ENCODE measurements at places on chromosomes 4 and X.

DNA sequence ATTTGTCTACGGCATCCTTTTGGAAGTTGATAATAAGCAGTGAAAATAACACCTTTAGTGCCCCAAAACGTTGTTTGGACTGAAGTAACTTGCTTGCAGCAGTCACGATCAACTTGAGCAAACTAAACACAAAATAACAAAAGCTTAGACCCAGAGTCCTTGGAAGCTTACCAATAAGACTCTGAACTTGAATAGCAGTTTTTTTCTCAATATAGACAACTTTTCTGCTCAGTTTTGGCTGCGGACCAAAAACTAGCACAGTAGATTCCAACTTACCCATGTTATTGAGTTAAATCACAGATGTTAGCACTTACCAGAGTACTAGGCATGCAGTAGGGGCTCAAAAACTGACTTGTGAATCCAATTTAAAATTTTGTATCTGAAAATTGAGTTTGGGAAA is 746.9 kb downstream of the PCDH19 start:
- no peak for DNase-seq

DNA sequence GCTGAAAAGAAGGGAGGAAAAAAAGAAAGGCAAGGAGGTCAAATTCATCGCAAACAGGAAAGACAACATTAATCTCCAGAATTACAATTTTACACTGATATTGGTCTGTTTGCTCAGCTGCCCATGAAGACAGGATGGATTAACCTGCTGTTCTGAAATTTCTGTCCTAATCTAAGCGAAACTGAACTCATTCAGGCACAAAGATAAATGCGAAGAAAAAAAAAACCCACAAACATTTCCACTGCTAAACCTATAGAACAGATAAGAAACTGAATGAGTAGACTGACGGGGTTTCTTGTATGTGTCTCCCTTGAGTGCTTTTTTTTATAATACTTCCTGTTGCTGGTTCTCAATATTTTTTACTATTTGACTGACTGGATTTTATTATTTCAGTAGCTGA is 251.8 kb upstream of the FTHL17 start:
- DNase-seq, result no peak

DNA sequence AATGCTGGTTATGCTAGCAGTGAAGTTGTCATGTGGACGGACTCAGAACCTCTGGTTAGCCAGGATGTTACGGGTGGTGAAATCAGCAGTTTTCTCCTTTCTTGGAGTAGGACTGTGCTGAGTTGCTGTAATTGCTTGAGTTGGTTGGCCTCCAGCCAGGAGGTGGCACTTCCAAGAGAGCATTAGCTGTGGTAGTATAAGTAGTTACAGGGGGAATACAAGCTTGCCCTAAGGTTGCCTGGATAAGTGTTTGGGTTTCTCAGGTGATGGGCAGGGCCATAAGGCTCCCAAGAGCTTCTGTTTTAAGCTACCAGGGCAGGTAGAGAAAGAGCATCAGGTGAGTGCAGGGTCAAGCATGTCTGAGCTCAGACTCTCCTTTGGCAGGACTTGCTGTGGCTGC is 103.0 kb downstream of the ZNF518B start:
- no peak for DNase-seq

- no peak for DNase-seq
These were observed 224.1 kb downstream of the SHROOM3 start for GRCh38 chr4:76659103-76659490.
